Gastroesophageal sphincter (tissue), 4 donors: ENCODE measurements at places on chromosomes 13 and 19. TPM values are rescaled to one million over a fixed set of nuclear protein-coding genes. Genes with fewer than 3 reads are reported as not detected.

- no peak for ATAC-seq
Measured at GRCh38 chr13:109904218-109904617, 117.8 kb upstream of the IRS2 start.

DNA sequence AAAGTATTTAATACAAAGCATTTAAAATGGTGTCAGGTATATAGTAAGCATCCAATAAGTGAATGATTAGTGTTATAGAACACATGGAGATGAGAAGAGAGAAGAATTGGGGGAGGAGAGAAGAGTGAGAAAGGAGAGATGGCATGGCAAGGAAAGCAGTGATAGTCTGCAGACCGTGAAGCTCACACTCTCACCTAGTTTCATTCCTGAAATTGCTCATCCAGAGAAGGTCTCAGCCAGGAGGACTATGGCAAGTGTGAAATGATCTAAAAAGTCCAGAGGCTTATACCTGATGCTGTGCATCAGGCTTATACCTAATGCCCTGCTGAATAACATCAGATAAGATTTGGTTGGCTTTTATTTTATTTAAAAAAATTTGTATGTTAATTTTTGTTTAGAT lies 351.6 kb upstream of the KLF12 start:
- ATAC-seq: no peak

- ATAC-seq: no peak
Measured at GRCh38 chr13:48320891-48321510, 17.4 kb downstream of the RB1 start.

DNA sequence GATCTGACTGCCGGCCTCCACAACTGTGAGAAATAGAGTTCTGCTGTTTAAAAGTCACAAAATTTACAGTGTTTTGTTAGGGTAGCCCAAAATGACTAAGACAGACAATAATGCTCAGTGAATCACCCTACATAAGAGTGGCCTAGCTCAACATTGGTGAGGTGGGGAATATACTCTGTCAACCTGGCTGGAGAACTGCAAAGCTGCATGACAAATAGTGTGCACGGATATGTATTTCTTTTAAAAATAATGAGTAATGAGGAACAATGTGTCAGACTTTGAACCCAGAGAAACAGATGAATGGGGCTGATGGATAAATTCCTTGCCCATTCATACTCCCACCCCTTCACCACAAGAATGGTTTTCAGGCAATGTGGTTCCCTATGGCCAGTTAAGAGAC lies 372.4 kb downstream of the SUCLA2 start:
- ATAC-seq: no peak

Gene KLK14
- not detected for total RNA-seq

DNA sequence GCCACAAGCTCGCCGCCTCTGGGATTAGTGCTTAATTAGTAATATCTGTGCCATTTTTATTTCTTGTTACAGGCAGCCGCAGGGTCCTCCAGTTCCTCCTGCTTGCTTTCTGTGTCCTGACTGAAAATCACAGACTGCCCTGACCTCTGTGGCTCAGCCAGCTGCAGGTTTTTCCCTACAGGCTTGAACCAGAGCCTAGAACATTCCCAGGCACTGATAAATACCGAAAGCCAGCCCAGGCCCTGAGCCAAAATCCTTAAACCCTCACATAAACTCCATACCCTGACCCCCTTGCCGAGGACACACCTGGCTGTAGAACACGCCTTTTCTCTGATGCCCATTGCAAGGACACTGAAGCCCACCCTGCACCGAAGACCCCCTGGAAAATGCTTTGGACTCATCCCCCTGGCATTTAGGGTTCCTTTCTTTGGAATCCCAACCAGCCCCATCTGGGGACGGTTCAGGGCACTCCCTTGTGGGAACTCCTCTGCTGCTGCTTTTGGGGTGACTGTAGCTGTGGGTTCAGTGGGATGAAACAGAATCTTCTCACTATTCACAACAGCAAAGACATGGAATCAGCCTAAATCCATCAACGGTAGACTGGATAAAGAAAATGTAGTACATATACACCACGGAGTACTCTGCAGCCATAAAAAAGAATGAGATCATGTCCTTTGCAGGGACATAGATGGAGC lies 15.5 kb downstream of the DPP9 start:
- ATAC-seq: peak; percentile 70

Gene FFAR2
- total RNA-seq: not detected

DNA sequence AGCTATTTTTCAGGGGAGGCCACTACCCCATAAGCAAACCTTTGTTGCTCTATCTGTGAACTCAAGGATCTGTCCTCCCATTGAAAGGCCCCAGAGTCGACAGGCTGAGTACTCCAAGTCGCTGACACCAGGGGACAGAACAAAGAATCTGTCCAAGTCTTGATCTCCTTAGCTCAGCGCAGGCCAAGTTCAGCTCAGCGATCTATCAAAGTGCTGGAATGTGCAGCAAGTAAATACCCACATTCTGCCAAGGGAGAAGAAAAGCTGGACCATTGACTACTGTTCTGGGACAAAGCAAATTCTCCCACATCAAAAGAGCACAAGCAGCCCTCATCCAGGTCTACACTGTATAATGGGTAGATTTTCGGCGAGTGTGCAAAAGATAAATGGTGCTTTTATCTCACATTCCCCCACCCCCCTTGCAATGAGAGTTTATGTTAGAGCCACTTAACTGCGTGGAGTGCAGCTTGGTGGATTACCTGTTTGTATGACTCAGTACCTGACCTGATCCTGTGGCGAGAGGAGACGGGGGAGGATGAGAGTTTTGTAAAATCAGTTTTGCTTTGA lies 391.7 kb upstream of the SGCG start:
- ATAC-seq: no peak

GRCh38 chr13:98842070-98842469 lies 89.6 kb upstream of the SLC15A1 start:
- ATAC-seq: no peak

- no peak for ATAC-seq
Measured at GRCh38 chr19:1650650-1651567, 1.5 kb downstream of the TCF3 start.

- ATAC-seq: no peak
Measured at GRCh38 chr13:46659413-46660065, 106.6 kb downstream of the LRCH1 start.

DNA sequence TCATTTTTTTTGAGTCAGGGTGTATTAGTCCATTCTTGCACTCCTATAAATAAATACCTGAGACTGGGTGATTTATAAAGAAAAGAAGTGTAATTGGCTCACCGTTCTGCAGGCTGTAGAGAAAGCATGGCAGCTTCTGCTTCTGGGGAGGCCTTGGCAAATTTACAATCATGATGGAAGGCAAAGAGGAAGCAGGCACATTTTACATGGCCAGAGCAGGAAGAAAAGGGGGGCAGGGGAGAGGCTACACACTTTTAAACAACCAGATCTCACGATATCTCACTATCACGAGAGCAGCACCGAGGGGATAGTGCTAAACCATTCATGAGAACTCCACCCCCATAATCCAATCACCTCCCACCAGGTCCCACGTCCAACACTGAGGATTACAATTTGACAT lies 44.5 kb upstream of the MIR17HG start:
- no peak for ATAC-seq

- ATAC-seq: no peak
Measured at GRCh38 chr13:81639984-81640582, 1299.2 kb upstream of the SPRY2 start.

DNA sequence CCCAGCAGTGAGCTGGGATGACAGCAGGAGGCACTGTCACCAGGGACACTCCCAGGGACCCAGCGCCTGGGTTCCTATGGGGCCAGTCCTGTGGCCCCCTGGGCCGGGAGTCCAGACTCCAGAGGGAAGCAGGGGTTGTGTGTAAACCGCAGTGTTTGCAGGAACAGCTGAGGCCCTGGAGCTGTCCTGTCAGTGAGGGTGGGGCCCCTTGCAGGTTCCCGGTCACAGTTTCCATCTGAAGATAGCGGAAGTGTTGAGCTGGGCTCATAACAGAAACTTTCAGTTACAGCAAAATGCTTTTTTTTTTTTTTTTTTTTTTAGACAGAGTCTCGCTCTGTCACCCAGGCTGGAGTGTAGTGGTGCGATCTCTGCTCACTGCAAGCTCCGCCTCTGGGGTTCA lies 17.7 kb upstream of the CSNK1G2 start:
- peak; percentile 44 for ATAC-seq

Gene ZNF320
- total RNA-seq: 15.3 TPM

- no peak for ATAC-seq
Measured at GRCh38 chr13:40063703-40064102, 408.2 kb downstream of the COG6 start.
